ENCODE measurements at places on chromosomes 13 and 19. TPM values are rescaled to one million over a fixed set of nuclear protein-coding genes. Genes with fewer than 3 reads are reported as not detected.

Gene RFPL4AL1
- polyA plus RNA-seq: not detected

Gene C2CD4C
- polyA plus RNA-seq: 3.1 TPM

DNA sequence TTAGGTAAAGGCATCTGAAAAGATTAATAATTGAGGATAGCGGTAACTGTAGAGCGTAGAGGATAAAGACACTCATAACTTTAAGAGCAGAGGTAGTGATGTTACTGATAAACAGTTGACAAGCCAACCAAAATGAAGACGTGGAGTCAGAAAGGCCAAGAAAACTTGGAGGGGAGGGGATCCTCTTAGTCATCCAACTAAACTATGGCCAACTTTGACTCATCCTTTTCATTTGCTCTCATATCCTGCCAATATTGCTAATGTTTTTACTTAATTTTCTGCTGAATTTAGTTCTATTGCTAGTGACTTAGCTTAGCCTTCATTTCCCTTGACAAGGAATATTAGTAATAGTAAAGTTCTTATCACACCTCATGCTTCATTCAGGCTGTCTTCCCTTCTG, 13.4 kb downstream of the ITGBL1 start:
- no peak for DNase-seq

GRCh38 chr13:96710166-96710862, 284.0 kb downstream of the OXGR1 start:
- DNase-seq: no peak

- DNase-seq: no peak
Measured at GRCh38 chr13:76481738-76482137, 404.5 kb downstream of the KCTD12 start.

DNA sequence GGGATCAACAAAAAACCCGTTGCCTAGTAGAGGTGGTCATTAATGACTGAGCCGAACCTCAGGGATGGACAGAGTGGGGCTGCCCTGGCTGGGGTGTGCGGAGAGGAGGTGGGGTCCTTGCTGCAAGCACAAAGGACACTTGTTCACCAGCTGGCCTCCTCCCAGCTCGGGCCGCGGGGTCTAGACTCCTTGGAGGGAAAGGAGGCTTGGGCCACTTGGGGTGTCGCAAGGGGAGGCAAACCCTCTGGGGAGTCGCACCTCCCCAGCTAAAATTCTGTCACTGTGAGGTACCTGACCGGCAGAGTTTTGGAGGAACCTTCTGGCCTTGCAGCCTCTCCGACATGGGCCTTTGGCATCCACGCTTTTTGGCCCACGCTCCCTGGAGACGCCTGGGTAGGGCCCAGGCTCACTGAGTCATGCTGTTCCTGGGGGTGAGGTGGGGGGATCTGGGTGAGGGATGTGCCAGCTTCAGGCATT, 8.2 kb downstream of the KLHL26 start:
- no peak for DNase-seq

- no peak for DNase-seq
Measured at GRCh38 chr13:20828539-20829364, 55.0 kb upstream of the EEF1AKMT1 start.

Gene KL
- polyA plus RNA-seq: 52.6 TPM

Gene CEACAM21
- polyA plus RNA-seq: 1.6 TPM

DNA sequence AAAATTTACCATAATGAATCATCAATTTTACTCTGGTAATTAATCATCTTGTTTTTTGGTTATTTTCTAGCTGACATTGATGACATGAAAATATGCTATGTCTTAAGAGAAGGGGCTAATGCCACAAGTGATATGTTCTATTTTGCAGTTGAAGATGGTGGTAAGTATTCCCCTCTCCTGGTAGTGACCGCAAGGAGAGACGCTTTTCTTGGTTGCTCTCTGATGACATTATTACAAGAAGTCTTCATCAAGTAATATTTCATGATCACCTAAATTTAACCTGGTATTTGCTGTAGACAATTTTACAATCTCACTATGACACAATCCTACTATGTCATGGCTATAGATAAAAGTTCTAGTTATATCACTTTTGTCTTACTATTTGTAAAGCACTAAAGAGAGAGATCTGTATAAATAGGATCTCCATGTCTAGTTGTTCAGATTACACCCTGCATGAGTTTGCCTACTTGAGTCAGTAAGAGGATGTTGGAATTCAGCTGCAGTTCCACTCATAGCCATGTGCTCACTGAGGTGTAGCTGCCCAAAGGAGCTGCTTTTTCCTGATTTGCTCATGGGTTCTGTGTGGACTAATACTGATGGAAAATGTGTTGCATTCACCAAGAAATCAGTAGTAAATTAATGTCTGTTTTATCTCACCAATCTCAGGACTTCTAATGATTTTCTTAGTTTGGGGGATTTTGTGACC, 10.9 kb downstream of the FREM2 start:
- no peak for DNase-seq

DNA sequence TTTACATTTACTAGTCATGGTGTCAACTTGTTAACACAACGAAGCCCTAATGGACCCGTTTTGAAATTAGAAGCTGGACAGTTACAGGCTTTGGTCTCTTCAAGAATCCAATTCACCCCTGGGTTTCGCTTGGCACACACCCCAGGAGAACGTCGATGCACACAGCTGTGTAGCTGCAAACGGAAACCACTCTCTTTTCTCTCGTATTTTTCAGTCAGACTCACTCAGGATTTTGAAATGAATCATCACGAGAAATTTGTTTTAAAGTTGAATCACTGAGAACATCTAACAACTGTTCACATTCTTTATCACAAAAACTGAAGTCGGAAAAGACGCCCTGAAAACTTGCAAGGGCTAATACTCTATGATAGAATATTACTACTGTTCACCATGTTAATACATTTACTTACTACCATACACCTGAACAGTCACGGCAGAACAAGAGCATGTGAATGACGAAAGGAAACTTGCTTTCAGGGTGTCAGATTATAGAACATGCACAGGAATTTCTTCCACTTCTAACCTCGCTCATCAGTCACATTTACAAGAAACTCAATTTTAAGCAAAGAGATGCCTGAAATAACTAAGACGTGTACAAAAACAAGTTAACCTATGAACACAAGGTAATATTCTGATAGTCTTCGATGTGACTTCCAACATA, 4.7 kb downstream of the PNMA8A start:
- DNase-seq: no peak

GRCh38 chr13:102699504-102699903, 4.7 kb upstream of the METTL21C start:
- no peak for DNase-seq

Gene ZSCAN5C
- polyA plus RNA-seq: not detected

- no peak for DNase-seq
Measured at GRCh38 chr13:32594157-32594738, 8.0 kb downstream of the PDS5B start.

Gene KIR2DL4
- not detected for polyA plus RNA-seq

Gene MAG
- 2.6 TPM for polyA plus RNA-seq

- no peak for DNase-seq
Measured at GRCh38 chr19:4014541-4015491, 7.3 kb downstream of the PIAS4 start.

DNA sequence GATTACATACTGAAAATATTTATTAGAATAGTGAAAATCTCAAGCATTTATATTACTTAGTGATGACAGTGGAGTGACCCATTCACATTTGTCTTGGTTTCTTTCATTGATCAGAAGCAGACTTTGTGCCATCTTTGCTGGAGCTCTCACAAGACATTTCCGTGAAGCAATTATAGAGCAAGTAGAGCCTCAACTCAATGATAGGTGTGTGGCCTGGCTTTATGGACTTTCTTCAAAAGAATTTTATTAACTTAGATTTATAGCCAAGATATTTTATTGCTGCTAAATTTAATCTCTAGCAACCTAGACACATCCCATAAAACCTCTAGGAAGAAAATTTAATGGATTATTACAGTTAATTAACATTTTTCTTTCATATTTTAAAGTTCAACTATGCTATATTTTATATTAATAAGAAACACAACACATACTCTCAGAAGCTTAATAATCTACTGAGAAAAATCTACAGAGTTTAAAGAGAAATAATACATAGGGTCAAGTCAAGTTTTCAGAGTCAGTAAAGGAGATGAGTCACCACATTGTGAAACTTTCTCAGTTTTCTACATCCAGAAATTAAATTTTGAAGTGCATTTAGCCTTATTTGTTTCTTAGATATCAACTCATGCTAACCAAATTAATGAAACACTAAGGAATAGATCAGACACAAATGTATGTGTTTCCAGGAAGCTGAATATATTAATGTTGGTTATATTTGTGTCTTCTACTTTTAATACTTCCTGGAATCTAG, 160.5 kb downstream of the LACC1 start:
- no peak for DNase-seq

GRCh38 chr13:97761796-97762540, 191.5 kb upstream of the IPO5 start:
- DNase-seq: no peak

- DNase-seq: no peak
Measured at GRCh38 chr19:16612636-16613035, 15.4 kb downstream of the MED26 start.

Gene LHB
- polyA plus RNA-seq: 0.35 TPM

DNA sequence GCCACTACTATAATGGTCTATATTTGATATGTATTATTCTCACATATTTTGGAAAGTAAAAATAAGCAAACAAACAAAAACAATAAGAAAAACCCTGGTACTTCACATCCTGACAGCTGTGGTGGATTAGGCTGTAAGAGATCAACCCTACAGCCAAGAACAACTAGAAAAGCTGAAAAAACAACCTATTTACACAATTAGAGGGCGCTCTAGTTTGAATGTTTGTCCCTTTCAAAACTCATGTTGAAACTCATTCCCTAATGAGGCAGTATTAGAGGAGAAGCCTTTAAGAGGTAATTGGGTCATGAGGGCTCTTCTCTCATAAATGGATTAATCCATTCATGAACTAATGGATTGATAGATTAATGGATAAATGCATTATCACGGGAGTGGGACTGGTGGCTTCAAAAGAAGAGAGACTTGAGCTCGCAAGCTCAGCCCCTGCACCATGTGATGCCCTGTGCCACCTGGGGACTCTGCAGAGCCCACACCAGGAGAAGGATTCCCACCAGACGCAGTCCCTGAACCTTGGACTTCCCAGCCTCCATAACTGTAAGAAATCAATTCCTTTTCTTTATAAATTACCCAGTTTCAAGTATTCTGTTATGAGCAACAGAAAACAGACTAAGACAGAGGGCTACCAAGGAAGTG, 733.9 kb upstream of the ARGLU1 start:
- no peak for DNase-seq

DNA sequence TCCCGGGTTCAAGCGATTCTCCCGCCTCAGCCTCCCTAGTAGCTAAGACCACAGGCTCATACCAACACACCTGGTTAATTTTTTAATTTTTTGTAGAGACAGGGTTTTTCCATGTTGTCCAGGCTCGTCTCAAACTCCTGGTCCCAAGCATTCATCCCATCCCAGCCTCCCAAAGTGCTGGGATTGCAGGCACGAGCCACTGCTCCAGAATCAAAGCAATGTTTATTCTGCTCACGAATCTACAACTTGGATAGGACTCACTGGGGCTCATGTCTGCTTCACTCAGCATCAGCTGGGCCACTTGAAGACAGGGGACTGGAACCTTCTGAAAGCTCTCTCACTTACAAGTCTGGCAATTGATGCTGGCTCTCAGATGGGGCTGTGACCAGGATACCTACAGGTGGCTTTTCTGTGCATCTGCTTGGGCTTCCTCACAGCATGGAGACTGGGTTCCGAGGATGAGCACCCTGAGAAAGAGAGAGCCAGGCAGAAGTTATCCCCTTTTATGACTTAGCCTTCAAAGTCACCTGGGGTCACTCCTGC, 8.2 kb upstream of the ZNF792 start:
- no peak for DNase-seq

Gene KCNJ14
- polyA plus RNA-seq: 0.40 TPM

DNA sequence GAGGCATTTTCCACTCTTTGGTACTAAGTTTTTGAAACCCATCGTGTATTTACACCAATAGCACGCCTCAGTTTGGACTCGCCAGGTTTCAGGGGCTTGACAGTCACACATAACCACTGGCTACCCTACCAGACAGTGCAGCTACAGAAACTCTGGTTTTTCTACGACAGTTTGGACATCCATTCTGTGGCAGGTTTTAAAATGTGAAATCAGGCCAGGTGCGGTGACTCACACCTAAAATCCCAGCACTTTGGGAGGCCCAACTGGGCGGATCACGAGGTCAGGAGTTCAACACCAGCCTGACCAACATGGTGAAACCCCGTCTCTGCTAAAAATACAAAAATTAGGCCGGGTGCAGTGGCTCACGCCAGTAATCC, 13.2 kb downstream of the KDELR1 start:
- DNase-seq: no peak

DNA sequence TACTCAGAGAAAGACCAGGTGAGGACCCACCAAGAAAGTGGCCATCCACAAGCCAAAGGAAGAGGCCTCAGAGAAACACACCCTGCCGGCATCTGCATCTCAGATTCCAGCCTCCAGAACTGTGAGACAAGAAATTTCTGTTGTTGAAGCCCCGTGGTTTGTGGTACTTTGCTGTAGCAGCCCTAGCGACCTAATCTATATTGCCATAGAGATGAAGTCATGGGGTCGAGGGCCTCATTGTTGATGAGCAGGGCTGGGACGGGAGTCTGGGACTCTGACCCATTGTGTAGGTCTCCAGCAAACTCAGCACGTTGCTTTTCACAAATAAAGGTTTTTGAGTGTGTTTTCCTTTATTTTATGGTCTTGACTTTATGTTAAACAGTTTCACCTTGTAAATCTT, 174.9 kb downstream of the TNFSF13B start:
- no peak for DNase-seq

Measured in left renal cortex interstitium (tissue), 4 donors.